ENCODE measurements at places on chromosomes 13 and 19. TPM values are rescaled to one million over a fixed set of nuclear protein-coding genes. Genes with fewer than 3 reads are reported as not detected.

YIF1B gene
- 59.9 TPM for total RNA-seq

PALM3 gene
- total RNA-seq = not detected

ZNF304 gene
- total RNA-seq = 15.3 TPM

EXOC3L2 gene
- total RNA-seq = not detected

MTUS2 gene
- not detected for total RNA-seq

KASH5 gene
- not detected for total RNA-seq

CGB5 gene
- total RNA-seq = not detected

- DNase-seq = peak; percentile 72
- peaks cover 44% of the 10 kb centered on the region for H3K36me3 ChIP-seq
- H3K27me3 ChIP-seq = no peaks in the 10 kb centered on the region
- H3K27ac ChIP-seq = peak overlapping the region; percentile 99
These were observed 5.6 kb downstream of the UHRF1 start for GRCh38 chr19:4914736-4915501.

GRCh38 chr13:90683711-90684131 lies 663.8 kb upstream of the MIR17HG start:
- no peaks in the 10 kb centered on the region for H3K4me1 ChIP-seq
- no peaks in the 10 kb centered on the region for H3K36me3 ChIP-seq
- H3K4me3 ChIP-seq = no peak overlapping the region
- no peak for DNase-seq
- H3K27ac ChIP-seq = no peak overlapping the region
- no peaks in the 10 kb centered on the region for H3K27me3 ChIP-seq

DNA sequence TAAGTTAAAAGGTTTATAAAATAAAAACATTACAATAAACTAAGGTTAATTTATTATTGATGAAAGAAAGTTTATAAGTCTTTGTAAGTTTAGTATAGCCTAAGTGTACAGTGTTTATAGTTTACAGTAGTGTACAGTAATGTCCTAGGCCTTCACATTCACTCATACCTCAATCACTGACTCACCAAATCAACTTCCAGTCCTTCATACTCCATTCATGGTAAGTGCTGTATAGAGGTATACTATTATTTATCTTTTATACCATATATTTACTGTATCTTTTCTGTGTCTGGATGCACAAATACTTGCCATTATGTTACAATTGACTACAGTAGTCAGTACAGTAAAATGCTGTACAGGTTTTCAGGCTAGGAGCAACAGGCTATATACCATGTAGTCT lies 490.0 kb downstream of the GPC6 start:
- H3K27me3 ChIP-seq = no peaks in the 10 kb centered on the region
- no peaks in the 10 kb centered on the region for H3K4me1 ChIP-seq
- no peak overlapping the region for H3K27ac ChIP-seq
- no peak for DNase-seq

DNA sequence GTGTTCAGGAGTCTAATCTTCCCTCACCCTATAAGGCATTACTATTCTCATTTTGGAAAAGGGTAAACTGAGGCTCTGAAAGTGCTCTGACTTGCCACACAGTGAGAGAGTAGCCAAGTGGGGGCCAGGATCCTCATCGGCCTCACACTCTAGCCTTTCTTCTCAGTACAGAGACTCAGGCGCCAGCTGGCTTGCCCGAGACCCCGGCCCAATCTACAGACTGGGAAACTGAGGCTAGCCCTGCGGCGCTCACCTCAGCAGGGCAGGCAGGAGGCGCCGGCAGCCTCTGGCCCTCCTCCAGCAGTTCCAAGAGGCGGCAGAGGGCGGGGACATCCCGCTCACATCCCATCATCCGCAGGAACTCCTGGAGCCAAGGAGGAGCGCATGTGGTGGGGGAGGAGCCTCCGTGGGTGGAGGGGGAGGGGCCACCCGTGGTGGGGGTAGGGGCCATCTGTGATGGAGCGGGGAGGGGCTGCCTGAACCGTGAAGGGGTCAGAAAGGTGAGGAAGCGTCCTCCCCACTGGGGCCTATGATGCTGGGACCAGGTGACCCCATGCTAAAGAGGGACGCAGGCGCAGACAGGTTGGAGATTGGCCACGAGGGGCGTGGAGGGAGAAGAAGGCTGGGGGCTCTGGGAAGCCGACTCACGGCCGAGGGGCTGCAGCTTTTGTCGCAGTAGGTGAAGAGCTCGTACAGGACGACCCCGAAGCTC lies 8.7 kb upstream of the INSL3 start:
- no peak for DNase-seq
- H3K36me3 ChIP-seq = peaks cover 49% of the 10 kb centered on the region
- no peaks in the 10 kb centered on the region for H3K27me3 ChIP-seq
- peaks cover 3% of the 10 kb centered on the region for H3K4me1 ChIP-seq

- no peak overlapping the region for H3K27ac ChIP-seq
- H3K4me3 ChIP-seq = no peak overlapping the region
- H3K27me3 ChIP-seq = peaks cover 1% of the 10 kb centered on the region
- H3K36me3 ChIP-seq = no peaks in the 10 kb centered on the region
- no peaks in the 10 kb centered on the region for H3K4me1 ChIP-seq
- no peak for DNase-seq
These were observed 79.2 kb upstream of the LRCH1 start for GRCh38 chr13:46473806-46474205.

DNA sequence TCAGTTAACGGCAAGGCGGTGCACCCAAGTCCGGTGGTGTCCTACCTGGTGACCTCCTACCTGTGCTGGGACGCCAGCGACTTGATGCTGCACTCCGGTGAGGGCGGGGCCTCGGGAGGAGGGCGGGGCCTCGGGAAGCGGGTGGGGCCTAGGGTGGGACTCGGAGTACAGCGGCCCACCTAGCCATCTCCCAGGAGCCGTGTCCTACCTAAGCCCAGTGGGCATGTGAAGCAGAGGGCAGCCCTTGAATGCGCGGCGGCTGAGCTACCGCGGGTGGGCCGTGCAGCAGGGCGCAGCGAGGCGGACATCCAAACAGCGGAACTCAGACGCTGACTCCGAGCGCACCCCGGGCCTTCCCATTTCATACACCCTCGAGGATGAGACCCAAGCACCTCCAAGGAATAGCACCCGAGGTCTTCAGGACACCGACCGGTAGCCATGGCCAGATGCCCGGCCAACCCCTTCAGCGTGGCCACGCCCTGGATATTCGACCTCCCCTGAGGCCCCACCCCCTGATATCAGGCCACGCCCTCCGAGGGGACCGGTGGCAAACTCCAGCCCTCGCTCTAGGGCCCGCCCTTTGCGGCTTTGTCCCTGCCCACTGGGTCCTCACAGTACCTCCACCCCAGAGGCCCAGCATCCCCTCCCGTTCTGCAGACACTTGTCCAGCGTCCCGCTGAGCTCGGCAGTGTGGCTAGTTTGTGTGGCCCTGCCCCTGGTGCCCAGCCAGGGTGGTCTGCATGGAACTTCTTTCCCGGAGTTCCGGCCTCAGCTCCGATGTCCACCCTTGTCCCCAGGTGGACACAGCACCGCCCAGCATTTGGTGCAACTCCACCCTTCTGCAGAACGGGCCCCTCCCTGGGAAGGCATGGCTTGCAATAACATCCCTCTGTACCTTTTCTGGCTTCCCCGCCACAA lies 5.4 kb downstream of the KLK1 start:
- peak; percentile 75 for DNase-seq
- peak overlapping the region; percentile 35 for H3K27ac ChIP-seq
- H3K36me3 ChIP-seq = no peaks in the 10 kb centered on the region

- no peak overlapping the region for H3K4me3 ChIP-seq
- DNase-seq = peak; percentile 10
- H3K27me3 ChIP-seq = no peaks in the 10 kb centered on the region
These were observed 30.7 kb upstream of the C13orf46 start for GRCh38 chr13:114004420-114005205.

DNA sequence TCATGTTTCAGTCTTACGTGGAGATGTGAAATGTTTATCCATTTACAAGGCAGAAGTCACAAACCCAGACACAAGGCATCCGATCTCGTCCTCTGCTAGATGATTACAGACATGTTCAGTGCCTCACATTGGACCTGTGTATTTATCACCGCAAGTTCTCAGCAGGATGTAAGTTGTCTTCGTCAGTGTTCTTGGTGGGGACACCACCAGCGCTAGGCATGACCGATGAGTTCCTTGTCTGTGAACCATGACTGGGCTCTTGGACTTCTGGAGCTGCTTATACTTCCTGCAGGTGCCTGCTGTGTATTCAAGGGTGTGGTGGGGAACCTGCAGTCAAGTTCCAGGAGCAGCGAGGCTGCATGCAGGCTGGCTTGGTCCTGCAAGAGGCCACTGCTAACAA lies 105.4 kb downstream of the URI1 start:
- no peaks in the 10 kb centered on the region for H3K27me3 ChIP-seq
- H3K27ac ChIP-seq = no peak overlapping the region
- peaks cover 7% of the 10 kb centered on the region for H3K4me1 ChIP-seq
- H3K4me3 ChIP-seq = no peak overlapping the region
- DNase-seq = no peak
- H3K36me3 ChIP-seq = peaks cover 4% of the 10 kb centered on the region

GRCh38 chr13:97249796-97250495 lies 27.8 kb downstream of the MBNL2 start:
- peaks cover 6% of the 10 kb centered on the region for H3K36me3 ChIP-seq
- H3K4me1 ChIP-seq = peaks cover 3% of the 10 kb centered on the region
- H3K4me3 ChIP-seq = no peak overlapping the region
- H3K27me3 ChIP-seq = no peaks in the 10 kb centered on the region

GRCh38 chr13:20828539-20829364 lies 55.0 kb upstream of the EEF1AKMT1 start:
- DNase-seq = no peak
- H3K27me3 ChIP-seq = no peaks in the 10 kb centered on the region
- peak overlapping the region; percentile 69 for H3K4me3 ChIP-seq
- H3K36me3 ChIP-seq = peaks cover 8% of the 10 kb centered on the region
- H3K27ac ChIP-seq = peak overlapping the region; percentile 62

DNA sequence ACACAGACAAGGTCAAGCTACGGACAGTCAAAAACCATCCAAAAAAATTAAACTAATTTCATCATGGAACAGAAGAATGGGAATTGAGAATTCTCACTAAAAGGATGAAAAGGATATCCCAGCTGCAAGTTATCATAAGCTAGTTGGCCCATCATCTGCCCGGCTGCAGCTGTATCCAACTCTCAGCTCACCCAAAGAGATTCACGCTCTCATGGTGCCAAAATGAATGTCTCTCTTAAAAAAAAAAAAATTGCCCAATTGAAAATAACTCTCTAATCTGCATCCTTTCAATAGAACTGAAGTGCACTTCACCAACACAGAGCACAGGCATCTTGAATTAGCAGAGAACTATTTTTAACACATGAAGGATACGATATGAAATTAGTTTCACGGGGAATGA lies 20.0 kb downstream of the ENOX1 start:
- no peak overlapping the region for H3K4me3 ChIP-seq
- DNase-seq = no peak
- H3K27me3 ChIP-seq = peaks cover 22% of the 10 kb centered on the region
- H3K4me1 ChIP-seq = no peaks in the 10 kb centered on the region

Measured in activated naive CD8-positive, alpha-beta T cell treated with anti-CD3 and anti-CD28 coated beads, Interleukin-2, amount 10 ng/mL, durations not matched to agents 7 days and 5 days (primary cell).